ENCODE measurements at places on chromosomes 3 and 15. TPM values are rescaled to one million over a fixed set of nuclear protein-coding genes. Genes with fewer than 3 reads are reported as not detected.

GRCh38 chr15:68646156-68646555, 67.4 kb downstream of the CORO2B start:
- DNase-seq, result peak; percentile 30

- DNase-seq, result no peak
These were observed 5.7 kb downstream of the THBS1 start for GRCh38 chr15:39586387-39587095.

- DNase-seq, result no peak
These were observed 225.6 kb downstream of the MINAR1 start for GRCh38 chr15:79657722-79658121.

- DNase-seq, result no peak
These were observed 33.1 kb upstream of the EIF5A2 start for GRCh38 chr3:170941551-170941950.

The LRRC2 gene
- total RNA-seq, result 10.2 TPM

The ACAP2 gene
- 70.5 TPM for total RNA-seq

All from endodermal cell (in vitro differentiated cells).